Thoracic aorta (tissue), 2 donors: ENCODE measurements at places on chromosomes 16 and 17. TPM values are rescaled to one million over a fixed set of nuclear protein-coding genes. Genes with fewer than 3 reads are reported as not detected.

DNA sequence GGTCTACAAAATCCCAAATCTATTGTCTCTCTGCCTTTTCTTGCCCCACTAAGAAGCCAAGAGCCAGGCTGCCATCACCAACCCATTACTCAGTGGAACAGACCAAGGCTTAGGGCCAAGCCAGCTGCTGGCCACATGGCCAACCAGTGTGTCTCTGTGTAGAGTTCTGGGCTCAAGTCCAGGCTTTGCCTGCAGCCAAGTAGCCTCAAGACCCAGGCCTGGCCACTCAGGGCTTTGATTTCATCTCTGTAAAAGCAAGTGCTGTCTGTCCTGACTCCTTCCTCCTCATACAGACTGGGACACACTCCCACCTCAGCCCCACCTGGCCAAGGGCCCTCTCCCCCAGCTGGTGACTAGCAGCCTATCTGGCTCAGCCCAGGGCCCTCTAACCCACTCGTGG lies 14.6 kb downstream of the SREBF1 start:
- no peak for DNase-seq

- DNase-seq, result no peak
Measured at GRCh38 chr17:68019336-68019674, 16.2 kb upstream of the KPNA2 start.

ZMYND15 gene
- total RNA-seq, result 2.5 TPM

DNA sequence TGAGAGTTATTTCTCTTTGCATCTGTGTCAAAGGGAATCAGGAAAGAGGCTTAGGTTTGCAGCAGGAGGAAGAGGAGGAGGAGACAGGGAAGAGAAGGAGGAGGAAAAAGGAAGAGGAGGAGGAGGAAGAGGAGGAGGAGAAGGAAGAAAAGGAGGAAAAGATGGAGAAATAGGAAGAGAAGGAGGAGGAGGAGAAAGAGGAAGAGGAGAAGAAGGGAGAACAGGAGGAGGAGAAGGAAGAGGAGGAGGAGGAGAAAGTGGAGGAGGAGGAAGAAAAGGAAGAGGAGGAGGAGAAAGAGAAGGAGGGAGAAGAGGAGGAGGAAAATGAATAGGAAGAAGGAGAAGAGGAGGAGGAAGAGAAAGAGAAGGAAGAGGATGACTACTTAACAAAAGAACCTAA lies 459.1 kb downstream of the GRIN2A start:
- DNase-seq, result no peak

PPP1R27 gene
- not detected for total RNA-seq

GRCh38 chr17:42403150-42403549 lies 14.9 kb upstream of the STAT3 start:
- no peak for DNase-seq

DNA sequence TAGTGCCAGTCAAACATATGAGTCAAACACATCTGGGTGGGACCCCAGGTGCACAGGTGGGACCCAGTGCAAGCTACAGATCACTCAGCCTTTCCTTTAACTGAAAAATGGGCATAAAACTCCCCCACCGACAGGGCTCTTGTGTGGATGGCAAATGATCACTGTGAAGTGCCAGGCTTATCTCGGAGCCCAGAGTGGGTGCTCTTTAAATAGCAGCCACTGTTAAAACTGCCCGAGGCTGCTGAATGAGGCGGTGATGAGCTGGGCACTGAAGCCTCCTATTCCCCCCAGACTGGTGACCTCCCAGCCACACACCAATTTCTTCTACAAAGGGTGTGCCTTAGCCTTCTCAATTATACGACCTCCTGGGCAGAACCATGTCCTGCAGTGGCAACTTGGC lies 433.8 kb downstream of the SLC39A11 start:
- no peak for DNase-seq

DNA sequence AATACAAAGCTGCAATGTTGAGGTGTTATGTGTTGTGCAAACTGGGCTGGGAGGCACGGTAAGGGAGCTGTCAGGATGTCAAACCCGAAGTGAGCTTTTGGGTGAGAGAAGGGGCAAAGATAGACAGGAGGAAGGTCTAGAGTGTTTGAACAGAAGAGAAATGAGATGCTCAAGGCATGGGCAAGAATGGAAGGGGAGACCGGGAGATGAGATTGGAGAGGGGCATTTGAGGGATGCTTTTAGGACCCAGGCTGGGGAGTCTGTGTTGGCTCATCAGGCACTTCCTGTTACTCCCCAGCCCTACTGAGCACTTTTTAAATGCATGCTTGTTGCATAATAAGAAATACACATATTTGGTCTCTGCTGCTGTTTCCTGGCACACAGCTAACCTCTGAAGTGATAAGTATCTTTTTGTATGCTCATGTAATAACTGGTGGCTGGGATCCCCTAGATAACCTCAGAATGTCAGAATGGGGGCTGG lies 13.7 kb downstream of the UNC45B start:
- no peak for DNase-seq

- DNase-seq, result no peak
Measured at GRCh38 chr16:77555791-77556190, 121.0 kb upstream of the ADAMTS18 start.

DNA sequence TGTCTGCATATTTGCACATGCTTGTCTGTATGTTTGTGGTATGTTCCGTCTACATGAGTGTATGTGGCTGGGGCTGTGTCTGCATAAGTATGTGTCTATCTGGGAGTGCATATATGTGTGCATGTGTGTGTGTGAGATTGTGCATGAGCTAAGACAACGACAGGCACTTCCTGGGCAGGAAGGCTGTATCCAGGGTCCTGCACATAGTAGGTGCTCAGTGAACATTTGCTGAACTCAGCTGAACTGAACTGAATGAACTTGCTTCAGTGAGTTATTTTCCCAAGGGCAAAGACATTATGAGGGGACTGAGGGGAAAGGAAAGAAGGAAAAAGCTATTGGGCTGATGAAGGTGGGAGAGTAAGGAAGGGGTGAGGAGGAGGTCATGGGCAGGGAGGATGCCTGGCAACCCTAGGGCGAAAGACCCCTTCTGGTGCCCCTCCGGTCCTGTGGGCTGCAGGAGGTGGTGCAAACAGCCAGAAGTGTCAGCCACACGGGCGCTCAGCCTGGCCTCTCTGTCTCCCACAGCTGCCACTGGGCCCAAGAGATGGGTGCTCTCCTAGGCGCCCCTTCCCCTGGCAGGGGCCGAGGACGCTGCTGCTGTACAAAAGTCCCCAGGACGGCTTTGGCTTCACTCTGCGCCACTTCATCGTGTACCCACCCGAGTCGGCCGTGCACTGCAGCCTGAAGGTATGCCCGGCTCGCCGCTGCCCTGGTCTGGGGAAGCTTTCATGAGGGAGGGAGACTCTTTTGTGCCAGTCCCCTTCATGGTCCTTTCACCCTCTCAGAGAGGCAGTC lies 29.5 kb downstream of the ARHGAP23 start:
- no peak for DNase-seq

ATP1B2 gene
- 1.1 TPM for total RNA-seq

DNA sequence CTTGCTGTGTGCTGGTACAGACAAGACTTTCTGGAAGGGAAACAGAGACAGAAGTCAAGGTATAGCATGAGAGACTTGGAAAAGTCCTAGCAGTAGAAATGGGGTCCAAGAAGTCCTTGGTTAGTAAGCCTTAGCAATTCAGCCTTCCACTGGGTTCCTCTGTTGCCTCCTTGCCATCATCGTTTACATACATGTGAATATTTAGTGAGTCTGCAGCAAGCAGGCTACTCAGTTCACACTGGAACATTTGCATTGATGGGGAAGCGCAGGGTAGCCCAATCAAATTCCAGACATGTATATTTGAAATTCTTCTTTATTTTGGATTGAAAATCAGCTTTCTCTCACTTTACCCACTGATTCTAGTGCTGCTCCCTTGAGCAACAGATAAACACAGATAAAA lies 27.1 kb downstream of the LIMD2 start:
- no peak for DNase-seq

- DNase-seq, result no peak
Measured at GRCh38 chr17:61124562-61124961, 275.1 kb upstream of the TBX2 start.

- DNase-seq, result no peak
Measured at GRCh38 chr16:84392031-84392360, 23.7 kb downstream of the ATP2C2 start.

- peak; percentile 81 for DNase-seq
Measured at GRCh38 chr17:78883089-78883532, 19.9 kb downstream of the CEP295NL start.

GRCh38 chr17:47959825-47960655 lies 2.4 kb upstream of the PRR15L start:
- no peak for DNase-seq

- DNase-seq, result no peak
Measured at GRCh38 chr17:66214884-66215528, 14.2 kb downstream of the APOH start.

GNG13 gene
- not detected for total RNA-seq
